ENCODE measurements at places on chromosomes 7 and 10.

- no peak for DNase-seq
These were observed 2.9 kb downstream of the A1CF start for GRCh38 chr10:50882540-50882983.

- DNase-seq: peak; percentile 66
These were observed 55.3 kb upstream of the C7orf33 start for GRCh38 chr7:148535217-148535616.

DNA sequence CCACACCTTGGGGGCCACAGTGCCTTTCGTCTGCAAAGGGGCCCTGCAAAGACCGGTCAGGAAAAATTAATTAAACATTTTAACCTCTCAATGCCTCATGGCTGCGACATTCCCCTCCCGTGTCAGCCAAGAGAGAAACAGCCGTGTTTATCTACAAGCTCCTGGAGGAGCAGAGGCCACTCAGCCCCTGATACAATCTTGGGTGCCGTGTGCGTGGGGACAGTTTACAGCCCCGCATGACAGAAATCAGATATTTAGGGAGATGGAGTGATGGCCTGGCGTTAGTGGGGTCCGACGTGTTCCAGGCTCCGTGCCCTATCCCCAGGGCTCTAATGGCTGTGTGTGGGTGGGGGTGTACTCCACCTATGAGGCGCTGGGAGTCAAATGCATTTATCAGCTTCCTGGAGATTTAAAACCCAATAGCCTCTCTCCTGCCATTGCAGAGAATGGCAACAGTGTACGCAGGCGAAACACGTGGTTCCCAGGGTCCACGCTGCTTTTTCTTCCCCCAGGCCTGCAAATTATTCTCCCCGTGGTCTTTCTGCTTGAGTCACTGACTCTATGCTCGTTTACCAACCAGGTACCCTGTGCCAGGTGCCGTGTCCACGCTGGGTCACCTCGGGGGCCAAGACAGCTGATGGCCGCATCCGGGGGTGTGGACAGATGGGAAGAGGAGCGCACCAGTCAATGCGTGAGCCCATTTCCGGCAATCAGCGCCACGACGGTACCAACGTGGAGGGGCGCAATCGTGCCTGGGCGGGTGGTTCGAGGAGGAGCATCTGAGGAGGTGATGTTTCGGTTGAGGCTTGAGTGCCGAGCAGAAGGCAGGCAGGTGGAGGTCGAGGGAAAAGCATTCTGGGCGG, 26.6 kb upstream of the PSMG3 start:
- DNase-seq: no peak

DNA sequence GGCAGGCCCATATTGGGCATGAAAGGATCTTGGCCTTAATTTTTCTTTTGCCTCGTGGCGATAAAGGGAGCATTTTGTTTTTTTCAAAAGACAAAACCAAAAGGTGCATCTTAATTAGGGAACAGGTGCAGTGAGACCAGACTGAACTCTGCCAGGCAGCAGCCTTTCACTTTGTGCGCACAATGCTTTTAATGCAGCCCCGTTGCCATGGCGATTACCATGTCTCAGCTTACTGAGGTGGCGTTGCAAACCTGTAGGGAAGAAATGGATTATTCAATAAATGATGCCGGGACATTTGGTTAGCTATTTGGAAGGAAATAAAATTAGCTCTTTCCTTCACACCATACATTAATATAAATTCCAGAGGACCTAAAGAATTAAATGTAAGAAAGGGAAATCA, 61.9 kb downstream of the MYL10 start:
- no peak for DNase-seq

GRCh38 chr7:104341546-104341945, 13.1 kb downstream of the LHFPL3 start:
- DNase-seq: no peak

- no peak for DNase-seq
These were observed 182.6 kb downstream of the FZD1 start for GRCh38 chr7:91446819-91447218.
